ENCODE measurements at places on chromosomes 2 and 18.

DNA sequence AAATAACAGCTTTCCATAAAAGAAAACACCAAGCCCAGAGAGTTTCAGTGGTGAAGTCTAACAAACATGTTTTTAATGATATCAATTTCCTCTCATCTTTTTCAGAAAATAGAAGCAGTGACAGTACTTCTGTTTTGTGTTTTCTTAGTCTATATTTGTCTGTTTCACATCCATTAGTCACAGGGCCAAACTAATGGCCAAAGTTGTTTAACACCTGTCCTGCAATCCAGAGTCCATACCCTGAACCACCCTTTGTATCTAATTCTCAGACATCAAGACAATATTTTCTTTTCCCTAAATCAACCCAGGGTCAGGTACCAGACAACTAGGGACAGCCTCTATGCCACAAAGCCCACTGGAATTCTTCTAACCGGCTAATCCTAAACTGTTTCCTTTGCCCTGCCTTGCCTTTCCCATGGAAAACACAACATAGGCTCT, 25.9 kb downstream of the TMSB10 start:
- no peak for DNase-seq

DNA sequence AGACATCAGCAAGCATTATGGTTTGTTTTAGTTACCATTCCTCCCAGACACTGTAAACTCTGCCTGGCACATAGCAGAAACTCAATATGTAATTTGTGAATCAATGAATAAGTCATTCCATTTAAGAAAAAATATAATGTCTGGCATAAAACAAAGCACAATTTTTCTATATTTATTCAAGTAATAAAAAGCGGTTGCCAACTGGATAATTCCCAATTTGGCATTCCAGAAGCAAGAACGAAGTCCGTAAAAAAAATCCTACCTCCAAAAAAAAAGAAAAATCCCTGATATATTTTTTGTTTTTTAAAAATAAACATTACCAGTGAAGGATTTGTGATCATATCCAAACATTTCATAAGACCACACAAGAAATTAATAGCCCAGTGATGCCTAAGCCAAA, 351.3 kb upstream of the LRRTM4 start:
- no peak for DNase-seq

DNA sequence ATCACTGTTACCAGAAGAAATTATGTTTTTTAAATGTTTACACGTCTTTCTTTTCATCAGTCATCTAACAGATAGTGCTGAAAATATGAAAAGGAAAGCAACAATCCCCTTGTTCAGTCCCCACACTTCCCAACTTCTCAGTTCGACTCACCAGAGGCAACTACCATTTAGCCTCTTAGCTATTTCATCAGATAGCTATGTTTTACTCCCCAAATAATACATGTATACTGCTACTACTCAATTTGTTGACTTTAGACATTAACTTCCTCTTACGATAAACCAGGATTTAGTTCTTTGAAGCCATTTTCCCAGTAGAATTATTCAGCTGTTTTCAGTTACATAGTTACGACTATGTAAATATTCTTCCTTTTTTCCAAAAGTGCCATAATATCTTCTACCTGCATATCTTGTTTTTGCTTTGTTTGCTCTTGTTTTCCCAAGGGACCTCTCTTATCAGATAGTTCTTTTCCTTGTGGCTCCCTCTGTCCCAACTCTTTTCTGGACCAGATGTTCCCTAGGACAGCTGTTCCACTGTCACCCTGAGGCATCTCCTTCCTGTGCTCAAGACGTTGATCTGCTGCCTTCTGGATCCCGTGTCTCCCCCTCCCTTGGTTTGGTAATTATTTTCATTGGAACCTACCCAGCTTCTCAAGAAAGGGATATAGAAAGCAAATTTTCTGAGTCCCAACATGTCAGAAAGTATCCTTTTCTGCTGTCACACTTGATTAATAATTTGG, 289.3 kb upstream of the TANK start:
- no peak for DNase-seq

GRCh38 chr2:82780050-82780449, 1679.0 kb downstream of the SUCLG1 start:
- no peak for DNase-seq

DNA sequence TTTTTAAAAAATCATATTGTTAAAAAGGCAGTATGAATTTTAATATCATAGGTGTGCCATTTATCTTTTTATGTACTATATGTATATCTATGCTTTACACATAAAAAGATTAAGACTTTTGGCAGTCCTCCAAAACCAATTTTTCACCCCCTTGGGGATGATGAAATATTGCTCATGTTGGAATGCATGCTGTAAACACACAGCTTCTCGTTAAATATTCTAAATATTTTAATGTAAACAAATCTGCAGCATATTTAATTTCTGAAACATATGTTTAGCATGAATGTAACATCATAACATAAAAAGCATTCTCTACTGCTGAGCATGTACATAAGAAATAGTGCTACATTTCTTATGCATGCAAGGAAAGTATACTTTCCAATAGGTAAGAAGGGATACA, 484.3 kb upstream of the LRATD1 start:
- DNase-seq, result no peak

GRCh38 chr2:30448308-30448707, 1.3 kb downstream of the LCLAT1 start:
- no peak for DNase-seq

- DNase-seq, result no peak
Observed at GRCh38 chr2:217956586-217957457, 46.0 kb downstream of the TNS1 start.

GRCh38 chr2:24123922-24124580, 782 bp downstream of the FAM228B start:
- no peak for DNase-seq

- DNase-seq, result no peak
Observed at GRCh38 chr2:139160836-139161235, 380.6 kb upstream of the NXPH2 start.

- DNase-seq, result no peak
Observed at GRCh38 chr2:185187421-185187820, 551.2 kb upstream of the FSIP2 start.

DNA sequence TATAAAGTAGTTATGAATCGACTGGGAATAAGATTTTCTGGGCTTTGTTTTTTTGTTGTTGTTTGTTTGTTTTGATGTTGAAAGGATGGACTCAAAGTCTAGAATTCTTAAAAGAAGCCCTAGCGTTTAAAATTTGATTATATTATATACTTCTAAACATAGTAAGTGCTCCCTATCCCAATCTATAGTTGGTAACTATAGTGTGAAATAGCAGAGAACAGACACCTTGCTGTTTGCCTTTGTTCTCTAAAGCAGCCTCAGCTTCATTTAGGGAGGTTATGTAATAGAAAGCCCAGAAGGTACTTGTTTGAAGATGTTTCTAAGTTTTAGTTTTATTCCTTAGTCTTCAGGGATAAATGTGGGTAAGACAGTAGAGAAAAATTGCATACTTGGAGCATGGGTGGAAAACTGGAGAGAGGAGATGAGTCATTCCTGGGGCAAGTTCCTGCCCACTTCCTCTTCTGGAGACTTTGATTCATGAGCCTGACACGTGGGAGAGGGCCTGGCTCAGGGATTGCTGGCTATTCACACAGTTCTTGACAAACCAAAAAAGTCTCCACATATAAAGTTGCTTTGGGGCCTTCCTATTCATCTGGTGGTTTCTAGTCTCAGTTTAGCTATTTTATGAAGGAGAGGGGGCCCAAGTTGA, 131.9 kb downstream of the MYO1B start:
- DNase-seq, result peak; percentile 64

DNA sequence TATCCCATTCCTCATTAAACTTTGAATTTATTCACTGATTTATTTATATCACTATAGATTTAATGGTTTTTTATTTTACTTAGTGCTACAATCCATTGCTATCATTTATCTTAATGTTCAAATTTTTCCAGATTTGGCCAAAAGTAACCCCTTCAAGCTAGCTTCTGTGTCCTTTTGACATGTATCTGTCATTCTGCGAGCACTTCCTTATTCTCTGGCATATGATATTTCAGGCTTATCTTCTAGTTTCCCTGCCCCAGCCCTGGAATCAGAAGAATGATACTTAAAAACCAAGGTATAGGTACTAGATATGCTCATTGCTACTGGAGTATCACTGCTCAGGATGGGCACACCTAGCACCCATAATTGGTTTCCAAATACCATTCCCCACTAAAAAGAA, 28.5 kb downstream of the SRBD1 start:
- DNase-seq, result no peak

DNA sequence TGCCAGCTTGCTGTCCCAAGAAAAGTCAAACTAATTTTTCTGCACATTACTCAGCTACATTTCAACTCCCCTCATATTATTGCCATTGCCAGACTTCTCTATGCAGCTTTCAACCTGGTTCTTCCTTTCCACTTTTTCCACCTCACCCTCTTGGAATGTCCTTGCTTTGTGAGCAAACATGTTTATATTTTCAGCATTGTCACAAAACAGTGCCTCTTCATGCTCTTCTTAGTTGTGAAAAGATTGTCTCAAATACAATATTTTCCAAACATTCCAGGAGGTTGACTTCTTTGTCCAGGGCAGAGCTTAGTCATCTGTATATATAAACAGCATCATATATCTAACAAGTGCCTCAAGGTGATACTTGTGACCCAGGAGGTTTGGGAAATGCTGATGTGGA, 803.3 kb upstream of the CELF4 start:
- DNase-seq, result no peak

GRCh38 chr2:9002637-9003365, 683 bp downstream of the MBOAT2 start:
- DNase-seq, result peak; percentile 54

- DNase-seq, result no peak
Observed at GRCh38 chr2:50657735-50658134, 374.2 kb downstream of the NRXN1 start.

DNA sequence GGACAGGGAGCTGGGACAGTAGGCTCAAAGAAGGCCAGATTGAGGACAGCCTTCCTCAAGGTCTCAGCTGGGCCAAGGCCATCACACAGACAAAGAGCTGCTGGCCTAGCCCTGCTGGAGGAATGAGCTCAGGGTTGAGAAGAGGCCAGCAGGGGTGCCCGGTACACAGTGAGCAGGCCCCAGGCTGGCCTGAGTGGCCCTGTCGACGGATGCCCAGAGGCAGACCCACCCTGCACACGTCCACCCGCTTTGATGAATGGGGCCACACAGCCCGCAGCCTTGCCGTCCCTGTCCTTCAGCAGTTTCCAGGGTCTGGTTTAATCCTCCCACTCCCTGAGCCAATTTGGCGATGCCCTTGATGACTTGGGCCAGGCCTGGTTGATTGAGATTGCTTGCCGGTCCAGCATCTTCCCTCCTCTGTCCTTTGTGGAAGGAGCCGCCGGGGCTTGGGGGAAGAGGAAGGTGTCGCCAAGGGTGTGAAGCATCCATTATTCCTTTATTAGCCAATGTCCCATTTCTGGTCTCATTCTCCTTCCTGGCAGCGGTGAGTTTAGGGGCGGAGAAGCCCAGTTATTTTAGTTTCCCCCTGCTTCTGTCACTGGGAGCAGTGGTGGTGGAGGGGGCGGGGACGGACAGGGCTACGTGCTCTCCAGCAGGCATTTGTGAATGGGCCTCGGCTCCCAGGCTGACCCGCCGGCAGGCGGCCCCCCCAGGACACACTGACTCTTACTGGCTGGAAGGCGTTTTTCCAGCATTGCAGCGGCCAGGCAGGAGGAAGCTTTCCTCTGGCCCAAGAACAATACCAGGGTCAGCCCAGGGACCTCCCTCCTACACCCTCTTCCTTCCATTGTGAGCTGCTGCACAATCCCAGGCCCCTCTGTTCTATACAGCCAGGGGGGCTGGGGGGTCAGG, 141.8 kb downstream of the CTIF start:
- no peak for DNase-seq
